Activated CD4-positive, alpha-beta T cell treated with anti-CD3 and anti-CD28 coated beads, Interleukin-2, amount 10 ng/mL, durations not matched to agents 24 days and 14 days (primary cell): ENCODE measurements at places on chromosomes 16 and 17.

GRCh38 chr16:81241706-81242105, 3.2 kb downstream of the BCO1 start:
- H3K27me3 ChIP-seq: peaks cover 4% of the 10 kb centered on the region
- H3K4me3 ChIP-seq: no peak overlapping the region
- no peaks in the 10 kb centered on the region for H3K36me3 ChIP-seq
- peaks cover 2% of the 10 kb centered on the region for H3K4me1 ChIP-seq
- no peak overlapping the region for H3K27ac ChIP-seq
- DNase-seq: no peak

- no peak overlapping the region for H3K4me3 ChIP-seq
- H3K4me1 ChIP-seq: peaks cover 31% of the 10 kb centered on the region
- H3K27me3 ChIP-seq: no peaks in the 10 kb centered on the region
- peaks cover 53% of the 10 kb centered on the region for H3K36me3 ChIP-seq
These were observed 15.4 kb downstream of the COG1 start for GRCh38 chr17:73208139-73208827.

DNA sequence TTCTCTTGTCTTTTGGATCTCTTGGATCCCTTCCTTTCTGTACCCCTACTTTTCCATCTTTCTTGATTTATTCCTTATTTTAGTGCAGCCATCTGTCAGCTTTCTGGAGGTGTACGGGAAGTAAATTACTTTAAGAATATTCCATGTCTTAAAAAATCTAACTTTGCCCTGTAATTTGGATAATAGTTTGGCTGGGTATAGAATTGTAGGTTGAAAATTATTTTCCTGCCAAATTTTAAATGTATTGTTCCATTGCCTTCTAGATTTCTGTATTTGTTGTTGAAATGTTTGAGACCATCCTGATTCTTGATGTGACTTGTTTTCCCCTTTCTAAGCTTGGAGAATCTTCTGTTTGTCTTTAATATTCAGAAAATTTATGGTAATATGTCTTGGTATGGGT, 2.1 kb downstream of the DDX19B start:
- no peak overlapping the region for H3K27ac ChIP-seq
- H3K4me1 ChIP-seq: peaks cover 23% of the 10 kb centered on the region
- peaks cover 34% of the 10 kb centered on the region for H3K36me3 ChIP-seq
- peak overlapping the region; percentile 15 for H3K4me3 ChIP-seq

DNA sequence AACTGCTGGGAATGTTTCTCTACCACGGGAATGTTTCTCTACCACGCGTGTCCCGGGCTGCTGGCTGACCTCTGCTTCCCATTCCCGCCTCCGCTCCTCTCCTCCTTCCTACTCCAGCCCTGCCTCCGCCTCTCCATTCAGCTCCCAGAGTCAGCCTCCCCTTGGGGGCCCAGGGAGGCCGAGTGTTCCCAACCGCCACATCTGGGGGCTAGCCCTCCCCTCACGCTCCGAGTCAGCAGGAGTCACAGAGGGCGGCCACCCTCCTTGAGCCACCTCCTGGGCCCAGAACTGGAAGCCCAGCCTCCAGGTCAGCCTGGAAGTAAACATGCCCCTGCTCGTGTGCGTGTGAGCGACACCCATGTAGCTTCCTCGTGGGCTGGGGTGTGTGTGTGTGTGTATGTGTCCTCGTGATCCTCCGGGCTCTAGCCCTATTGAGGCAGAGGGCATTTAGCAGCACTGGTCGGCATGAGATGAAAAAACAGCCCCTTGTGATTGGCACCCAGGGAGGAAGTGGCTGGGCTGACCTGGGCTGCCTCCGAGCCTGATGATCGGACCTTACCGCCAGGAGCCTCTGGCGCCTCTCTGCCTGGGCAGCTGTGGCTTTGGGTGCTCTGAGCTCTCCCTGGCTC, 7.3 kb downstream of the CYGB start:
- H3K36me3 ChIP-seq: no peaks in the 10 kb centered on the region
- H3K27ac ChIP-seq: no peak overlapping the region
- DNase-seq: no peak
- H3K27me3 ChIP-seq: peaks cover 12% of the 10 kb centered on the region
- H3K4me3 ChIP-seq: no peak overlapping the region
- peaks cover 3% of the 10 kb centered on the region for H3K4me1 ChIP-seq
